ENCODE measurements at places on chromosomes 7 and 10. TPM values are rescaled to one million over a fixed set of nuclear protein-coding genes. Genes with fewer than 3 reads are reported as not detected.

Gene TCF7L2
- total RNA-seq = 2.2 TPM

Gene WNT8B
- 0.91 TPM for total RNA-seq

Gene HK1
- 123 TPM for total RNA-seq

Gene NSUN6
- 26.5 TPM for total RNA-seq

Gene CALHM1
- total RNA-seq = 0.94 TPM

Gene SLC13A1
- total RNA-seq = not detected

Gene C10orf67
- not detected for total RNA-seq

Gene JAZF1
- 4.7 TPM for total RNA-seq

Gene TAF3
- total RNA-seq = 16.8 TPM

Gene MAGI2
- total RNA-seq = 0.19 TPM

Gene PRKG1
- not detected for total RNA-seq

Gene NEUROG3
- 0.22 TPM for total RNA-seq

Gene CTNNA3
- total RNA-seq = 3.6 TPM

Gene KCNMA1
- 0.39 TPM for total RNA-seq

Gene STEAP2
- not detected for total RNA-seq

Gene FAM180A
- total RNA-seq = not detected

Data from activated naive CD8-positive, alpha-beta T cell treated with anti-CD3 and anti-CD28 coated beads, Interleukin-2, amount 10 ng/mL, durations not matched to agents 7 days and 5 days (primary cell).